ENCODE measurements at places on chromosomes 3 and 15.

- no peak for DNase-seq
Observed at GRCh38 chr3:150147776-150148175, 177.1 kb upstream of the PFN2 start.

DNA sequence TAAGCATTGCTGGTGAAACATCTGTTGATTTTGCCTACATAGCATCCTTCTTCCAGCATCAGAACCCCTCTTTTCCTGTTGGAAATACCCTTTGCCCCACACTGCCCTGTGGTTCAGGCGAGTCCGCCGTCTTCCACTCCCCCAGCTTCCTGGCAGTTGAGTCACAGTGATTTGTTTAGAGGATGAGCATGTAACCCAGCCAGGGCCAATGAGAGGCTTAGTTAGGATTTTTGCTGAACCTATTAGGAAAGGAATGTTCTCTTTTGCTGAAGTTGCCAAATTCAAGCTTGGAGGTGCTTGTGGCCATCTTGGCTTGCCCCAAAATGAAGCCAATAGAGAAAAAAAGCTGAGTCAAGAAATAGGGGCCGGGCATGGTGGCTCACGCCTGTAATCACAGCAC, 19.0 kb upstream of the MEX3B start:
- DNase-seq = no peak

GRCh38 chr3:128098234-128098633, 25.4 kb downstream of the RUVBL1 start:
- DNase-seq = no peak

- no peak for DNase-seq
Observed at GRCh38 chr3:158731938-158732855, at the start of gene RARRES1. RARRES1 (minus strand) TSS chr3:158732457; CDS start chr3:158732415, 42 bp downstream.

- no peak for DNase-seq
Observed at GRCh38 chr3:48411041-48411588, 18.8 kb downstream of the PLXNB1 start.

GRCh38 chr15:70906842-70907241, 14.2 kb downstream of the LRRC49 start:
- DNase-seq = no peak

- no peak for DNase-seq
Observed at GRCh38 chr3:294581-294980, 98.0 kb downstream of the CHL1 start.

DNA sequence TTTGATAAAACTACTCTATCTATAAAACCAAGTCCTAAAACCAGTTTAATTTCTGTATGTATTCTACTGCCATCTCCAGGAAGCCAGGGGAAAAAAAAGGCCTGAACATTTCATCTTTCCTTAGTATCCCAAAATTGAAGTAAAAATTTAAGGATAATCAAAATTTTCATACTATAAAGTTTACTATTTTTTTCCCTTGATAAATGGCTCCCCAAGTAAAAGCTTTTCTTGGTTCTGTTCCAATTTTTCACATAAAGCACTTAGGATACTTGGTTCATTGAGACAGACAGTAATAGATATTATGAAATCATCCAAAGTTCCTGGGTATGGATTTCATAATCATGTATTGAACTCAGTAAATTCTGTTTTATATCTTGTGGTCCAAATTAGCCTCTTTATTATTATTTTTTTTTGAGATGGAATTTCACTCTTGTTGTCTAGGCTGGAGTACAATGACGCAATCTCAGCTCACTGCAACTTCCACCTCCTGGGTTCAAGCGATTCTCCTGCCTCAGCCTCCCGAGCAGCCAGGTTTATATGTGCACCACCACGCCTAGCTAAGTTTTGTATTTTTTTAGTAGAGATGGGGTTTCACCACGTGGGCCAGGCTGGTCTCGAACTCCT, 34.5 kb downstream of the ICE2 start:
- no peak for DNase-seq

DNA sequence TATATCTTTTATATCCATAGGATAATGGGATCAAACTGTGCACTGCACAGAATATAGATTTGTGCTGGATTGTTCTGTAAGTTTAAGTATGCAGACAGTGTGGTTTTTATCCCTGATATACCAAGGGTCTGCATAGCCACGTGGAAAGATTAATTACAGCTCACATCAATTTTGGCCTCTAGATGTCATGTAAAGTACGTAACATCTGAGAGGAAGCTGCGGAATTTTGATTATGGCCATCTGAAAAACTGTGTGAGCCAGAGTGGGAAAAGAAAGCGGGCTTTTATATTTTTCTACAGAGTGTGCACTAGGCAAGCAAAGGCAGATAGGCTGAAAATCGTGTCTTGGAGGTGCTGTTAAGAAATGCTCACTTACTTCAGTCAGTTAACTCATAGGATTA, 562.7 kb downstream of the GBE1 start:
- DNase-seq = no peak

- DNase-seq = no peak
Observed at GRCh38 chr15:31389576-31389975, 62.9 kb downstream of the KLF13 start.

- DNase-seq = no peak
Observed at GRCh38 chr15:99249270-99249841, at the start of gene TTC23. TTC23 (minus strand) TSS chr15:99249581; CDS start chr15:99228712, 20,869 bp downstream.

DNA sequence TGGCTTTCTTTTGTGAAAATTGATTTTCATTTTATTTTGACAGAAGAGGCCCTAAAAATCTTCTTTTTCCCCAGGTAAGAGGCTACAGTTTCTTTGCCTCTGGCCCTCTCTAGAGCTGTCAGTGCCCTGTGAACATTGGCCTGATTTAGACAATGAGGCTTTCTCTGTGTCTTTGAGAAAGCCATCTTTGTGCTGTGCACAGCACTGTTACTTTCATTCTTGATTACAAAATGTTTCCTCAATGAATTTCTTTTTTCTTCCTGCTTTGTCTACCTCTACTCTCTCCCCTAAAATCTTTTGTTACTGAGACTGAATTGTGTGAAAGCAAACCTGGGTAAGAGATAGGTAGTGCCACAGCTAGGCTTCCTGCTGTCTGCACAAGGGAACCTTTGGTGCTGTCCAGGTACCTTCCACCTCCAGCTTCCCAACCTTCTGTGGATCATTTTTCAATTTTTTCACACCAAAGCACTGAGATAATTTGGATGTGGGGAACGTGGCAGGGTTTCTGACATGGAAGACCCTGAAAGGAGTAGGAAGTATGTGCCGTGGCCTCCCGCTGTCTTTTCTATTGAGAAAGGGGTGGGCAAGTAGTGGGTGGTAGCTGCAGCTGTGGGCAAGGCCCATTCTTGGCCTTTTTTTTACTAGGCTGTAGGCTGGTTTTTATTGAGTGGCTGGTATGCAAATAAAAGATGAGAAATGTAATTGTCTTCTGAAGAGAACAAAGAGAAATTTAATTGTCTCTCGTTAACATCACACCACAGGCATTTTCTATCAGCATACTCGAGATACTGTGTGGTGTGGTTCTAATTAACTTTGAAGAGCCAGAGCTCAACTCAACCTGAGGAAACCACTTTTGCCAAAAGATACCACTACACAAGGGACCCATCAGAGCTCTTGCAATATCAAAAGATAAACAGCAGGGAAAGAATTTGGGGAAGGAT, 21.0 kb downstream of the RAB8B start:
- no peak for DNase-seq

GRCh38 chr3:183815563-183815940, 9.8 kb downstream of the MAP6D1 start:
- no peak for DNase-seq

DNA sequence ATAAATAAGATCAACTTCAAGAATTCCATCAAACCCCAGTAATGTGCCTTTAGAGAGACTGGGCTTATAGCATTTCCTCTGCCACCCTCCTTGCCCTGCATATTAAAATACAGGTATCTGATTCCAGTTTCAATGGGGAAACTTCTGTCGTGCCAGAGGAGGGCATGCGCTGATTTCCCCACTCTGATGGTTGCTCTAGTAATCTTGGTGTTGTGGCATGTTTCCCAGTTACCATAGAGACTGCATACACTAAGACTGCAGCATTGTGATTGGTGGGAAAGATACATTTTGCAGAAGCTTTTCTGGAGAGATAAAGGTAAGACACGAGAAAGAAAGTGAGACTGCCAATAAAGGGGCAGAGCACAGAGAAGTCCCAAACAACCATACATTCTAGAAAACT, 225.6 kb downstream of the TIGIT start:
- DNase-seq = no peak

- no peak for DNase-seq
Observed at GRCh38 chr15:33262306-33262705, 48.5 kb upstream of the RYR3 start.
